Endothelial cell (in vitro differentiated cells): ENCODE measurements at places on chromosomes 5 and 9.

DNA sequence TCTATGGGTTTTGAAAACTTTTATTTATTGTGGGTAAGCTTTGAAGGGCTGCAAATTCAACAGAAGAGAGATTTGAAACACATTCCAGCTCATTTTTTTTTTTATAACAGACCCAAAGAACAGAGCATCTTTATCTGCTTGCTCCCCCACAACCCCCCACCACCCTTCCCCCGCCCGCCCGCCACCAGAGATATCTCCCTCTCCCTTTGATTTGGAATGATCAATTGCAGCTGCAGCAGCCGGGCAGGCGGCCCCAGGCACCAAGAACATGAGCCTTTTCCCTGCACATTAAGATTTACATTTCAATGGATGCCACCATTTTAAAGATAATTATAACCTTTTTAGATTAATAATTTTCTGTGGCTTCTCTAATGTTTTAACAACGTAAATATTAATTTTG, 510.9 kb downstream of the ZNF608 start:
- H3K36me3 ChIP-seq: no peaks in the 10 kb centered on the region
- H3K27ac ChIP-seq: no peak overlapping the region
- H3K27me3 ChIP-seq: no peaks in the 10 kb centered on the region
- H3K4me3 ChIP-seq: no peak overlapping the region
- no peak for DNase-seq
- H3K4me1 ChIP-seq: peaks cover 10% of the 10 kb centered on the region

- DNase-seq: no peak
- no peaks in the 10 kb centered on the region for H3K4me1 ChIP-seq
- no peak overlapping the region for H3K4me3 ChIP-seq
- no peaks in the 10 kb centered on the region for H3K27me3 ChIP-seq
Observed at GRCh38 chr5:118253225-118254061, 734.9 kb downstream of the DTWD2 start.

DNA sequence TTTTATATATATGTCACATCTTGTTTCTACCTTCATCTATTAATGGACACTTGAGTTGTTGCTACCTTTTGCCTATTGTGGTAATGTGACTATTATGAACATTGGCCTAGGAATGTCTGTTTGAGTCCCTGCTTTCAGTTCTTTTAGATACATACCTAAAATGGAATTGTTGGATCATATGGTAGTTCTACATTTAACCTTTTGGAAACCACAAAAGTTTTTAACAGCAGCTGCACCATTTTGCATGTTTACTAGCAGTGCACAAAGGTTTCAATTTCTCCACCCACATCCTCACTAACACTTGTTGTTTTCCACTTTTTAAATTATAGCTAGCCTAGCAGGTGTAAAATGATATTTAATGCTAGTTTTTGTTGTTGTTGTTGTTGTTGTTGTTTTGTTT, 88.4 kb downstream of the GALNT10 start:
- no peak overlapping the region for H3K27ac ChIP-seq
- no peaks in the 10 kb centered on the region for H3K4me1 ChIP-seq
- no peaks in the 10 kb centered on the region for H3K36me3 ChIP-seq
- no peak for DNase-seq
- H3K27me3 ChIP-seq: no peaks in the 10 kb centered on the region

- DNase-seq: no peak
- H3K27ac ChIP-seq: no peak overlapping the region
- H3K36me3 ChIP-seq: no peaks in the 10 kb centered on the region
- H3K27me3 ChIP-seq: peaks cover 15% of the 10 kb centered on the region
- no peak overlapping the region for H3K4me3 ChIP-seq
Observed at GRCh38 chr9:114423181-114423580, 35.4 kb upstream of the AKNA start.

GRCh38 chr9:134231330-134231745, 67.0 kb upstream of the RNU6ATAC start:
- H3K4me1 ChIP-seq: no peaks in the 10 kb centered on the region
- H3K4me3 ChIP-seq: no peak overlapping the region
- peaks cover 13% of the 10 kb centered on the region for H3K27me3 ChIP-seq
- H3K27ac ChIP-seq: no peak overlapping the region

- H3K27ac ChIP-seq: no peak overlapping the region
- DNase-seq: no peak
- no peaks in the 10 kb centered on the region for H3K27me3 ChIP-seq
- no peaks in the 10 kb centered on the region for H3K4me1 ChIP-seq
- H3K36me3 ChIP-seq: no peaks in the 10 kb centered on the region
Observed at GRCh38 chr9:12920437-12920836, 145.6 kb downstream of the LURAP1L start.

DNA sequence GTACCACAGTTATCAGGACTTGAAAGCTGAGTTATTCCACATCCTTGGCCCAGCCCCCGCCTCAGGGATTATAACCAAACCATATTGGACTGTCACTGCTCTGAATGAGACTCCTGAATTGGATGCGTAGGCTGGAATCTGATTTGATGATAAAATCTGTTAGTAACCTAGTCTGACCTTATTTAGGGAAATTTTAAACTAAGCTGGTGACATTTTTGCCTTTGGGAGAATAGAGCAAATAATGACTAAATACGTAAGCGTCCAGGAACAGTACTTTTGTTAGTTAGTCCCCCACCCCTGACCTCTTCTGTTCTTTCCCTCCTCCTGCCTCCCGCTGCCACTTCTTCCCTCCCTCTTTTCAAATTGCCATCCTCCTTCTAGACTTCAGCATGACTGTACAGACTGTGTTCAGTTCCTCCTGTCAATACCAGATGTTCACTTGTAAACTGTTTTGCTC, 92.6 kb downstream of the TLE4 start:
- H3K36me3 ChIP-seq: peaks cover 3% of the 10 kb centered on the region
- no peak for DNase-seq
- peaks cover 4% of the 10 kb centered on the region for H3K27me3 ChIP-seq
- peaks cover 46% of the 10 kb centered on the region for H3K4me1 ChIP-seq
- no peak overlapping the region for H3K4me3 ChIP-seq

DNA sequence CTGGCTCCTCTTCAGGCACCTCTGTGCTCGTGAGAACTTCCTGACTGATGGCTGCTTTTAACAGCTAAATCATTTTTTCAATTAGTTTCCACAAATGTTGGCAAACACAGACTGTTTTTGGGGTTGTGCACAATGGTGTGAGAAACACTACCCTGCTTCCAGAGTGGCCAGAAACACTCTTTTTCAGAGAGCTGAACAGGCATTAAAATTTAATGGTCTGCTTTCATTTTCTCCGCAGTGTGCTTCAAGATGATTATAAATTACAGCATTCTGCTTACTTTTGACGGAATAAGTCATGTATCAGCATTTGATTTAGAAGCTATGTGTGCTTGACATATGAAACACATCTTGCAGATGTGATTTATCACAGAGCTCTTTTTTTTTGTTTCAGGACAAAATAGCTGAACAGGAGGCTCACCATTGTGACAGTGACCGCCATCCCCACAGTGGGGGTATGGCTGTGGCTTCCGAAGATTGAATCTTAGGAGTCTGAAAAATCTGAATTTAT, 454.5 kb upstream of the ZNF608 start:
- peaks cover 2% of the 10 kb centered on the region for H3K4me1 ChIP-seq
- no peaks in the 10 kb centered on the region for H3K27me3 ChIP-seq
- no peak overlapping the region for H3K4me3 ChIP-seq
- no peak for DNase-seq

GRCh38 chr9:130363755-130364404, 80.9 kb upstream of the ASS1 start:
- H3K27me3 ChIP-seq: peaks cover 8% of the 10 kb centered on the region
- DNase-seq: no peak
- H3K36me3 ChIP-seq: peaks cover 27% of the 10 kb centered on the region
- H3K27ac ChIP-seq: no peak overlapping the region
- no peak overlapping the region for H3K4me3 ChIP-seq
- H3K4me1 ChIP-seq: peaks cover 9% of the 10 kb centered on the region
